ENCODE measurements at places on chromosomes 2 and 18.

DNA sequence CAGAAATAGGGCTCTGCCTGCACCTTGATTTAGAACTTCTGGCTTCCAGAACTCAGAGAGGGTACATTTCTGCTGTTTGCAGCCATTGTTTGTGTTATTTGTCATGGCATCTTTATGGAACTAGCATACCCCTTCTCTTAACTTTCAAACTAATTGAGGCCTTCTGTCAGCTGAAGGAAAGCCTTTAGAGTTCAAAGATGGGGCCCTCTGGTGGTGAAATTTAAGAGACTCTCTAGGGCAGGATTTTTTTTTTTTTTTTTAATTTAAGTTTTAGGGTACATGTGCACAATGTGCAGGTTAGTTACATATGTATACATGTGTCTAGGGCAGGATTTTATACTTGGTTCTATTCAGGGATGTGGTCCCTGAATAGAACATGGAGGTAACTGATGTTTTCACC, 260.6 kb upstream of the LINC00305 start:
- no peak for DNase-seq

DNA sequence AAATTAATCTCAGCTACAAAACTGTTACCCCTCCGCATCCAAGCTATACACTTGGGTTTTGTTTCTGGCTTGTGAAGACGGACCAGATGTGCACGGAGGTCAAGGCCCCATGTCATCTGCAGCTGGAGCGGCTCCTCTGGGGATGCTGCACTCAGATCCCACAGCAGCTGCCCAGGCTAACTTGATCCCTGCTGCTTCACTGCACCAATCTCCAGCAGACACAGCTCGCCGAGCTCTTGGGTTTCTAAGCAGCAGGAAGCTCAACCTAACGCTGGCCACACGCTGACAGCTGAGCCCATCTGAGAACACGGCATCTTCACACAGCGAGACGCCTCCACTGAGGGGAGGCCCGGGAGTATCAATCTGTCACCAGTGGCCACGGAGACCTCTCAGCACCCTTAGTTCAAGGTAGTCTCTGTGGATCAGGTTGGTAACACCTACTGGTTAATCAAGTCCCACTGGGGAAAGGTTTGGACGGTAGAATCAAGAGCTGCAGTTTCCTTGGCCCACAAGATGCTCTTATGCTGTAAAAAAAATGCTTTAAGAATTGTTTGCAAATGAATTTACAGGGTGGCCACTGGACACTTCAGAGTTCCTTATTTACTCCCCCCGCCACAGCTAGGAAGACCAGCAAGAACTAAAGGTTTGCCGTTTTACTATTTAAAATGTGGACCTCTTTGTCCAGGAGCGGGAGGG, 67.5 kb downstream of the EMILIN2 start:
- DNase-seq: no peak

GRCh38 chr18:28149810-28150420, 27.0 kb downstream of the CDH2 start:
- no peak for DNase-seq

DNA sequence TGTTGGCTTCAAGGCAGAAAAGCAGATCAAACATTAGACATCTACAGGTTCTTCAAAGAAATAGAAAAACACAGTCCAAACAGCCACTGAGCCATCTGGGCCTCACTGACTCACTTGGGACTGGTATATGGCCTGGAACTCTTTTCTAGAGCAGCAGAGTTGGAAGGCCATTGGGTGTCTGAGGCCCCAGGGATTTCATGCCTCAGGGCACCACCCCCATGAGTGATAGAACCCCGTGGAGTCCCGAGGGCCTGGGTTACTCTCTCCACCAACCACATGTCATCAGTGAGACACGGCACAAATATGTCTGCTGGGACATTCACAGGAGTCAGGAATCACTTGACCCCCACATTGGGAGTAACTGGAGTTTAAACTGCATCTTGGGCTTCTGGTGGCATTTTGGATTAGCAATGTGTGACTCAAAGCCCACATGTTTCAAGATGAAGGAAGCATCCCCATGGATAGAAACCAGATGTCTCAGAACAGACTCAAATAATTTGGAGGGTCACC, 44.0 kb downstream of the CAPN13 start:
- DNase-seq: no peak

DNA sequence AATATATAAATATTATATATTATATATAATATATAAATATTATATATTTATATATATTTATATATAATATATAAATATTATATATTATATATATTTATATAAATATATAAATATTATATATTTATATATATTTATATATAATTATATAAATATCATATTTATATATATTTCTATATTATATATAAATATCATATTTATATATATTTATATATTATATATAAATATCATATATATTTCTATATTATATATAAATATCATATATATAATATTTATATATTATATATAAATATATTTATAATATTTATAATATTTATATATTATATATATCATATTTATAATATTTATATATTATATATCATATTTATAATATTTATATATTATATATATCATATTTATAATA, 321.4 kb downstream of the CDH2 start:
- no peak for DNase-seq

DNA sequence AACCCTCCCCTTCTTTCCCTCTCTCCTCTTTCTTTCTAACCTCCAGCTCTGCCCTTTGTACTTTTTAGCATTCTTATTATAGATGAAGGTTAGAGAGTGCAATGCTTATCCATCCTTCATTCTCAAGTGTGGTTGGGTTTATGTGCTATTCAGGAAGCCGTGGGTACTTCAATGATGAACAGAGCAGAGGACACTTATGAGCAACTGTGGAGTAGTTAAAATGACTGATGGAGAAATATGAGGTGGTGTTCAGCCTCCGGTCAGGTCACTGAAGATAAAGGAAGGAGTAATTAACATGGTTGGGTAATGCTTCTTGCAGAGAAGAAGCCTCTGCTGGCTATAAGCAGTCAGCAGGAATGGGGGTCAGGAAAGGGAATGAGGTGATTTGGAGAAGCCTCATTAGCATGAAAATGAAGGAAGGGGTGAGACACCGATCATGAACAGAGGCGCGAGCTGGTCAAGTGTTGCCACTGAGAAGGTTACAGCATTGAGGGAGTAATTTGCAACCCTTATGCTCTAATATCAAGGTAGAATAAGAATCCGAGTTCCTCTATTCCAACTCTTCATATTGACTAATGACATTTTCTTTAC, 174.7 kb downstream of the LPIN1 start:
- no peak for DNase-seq

DNA sequence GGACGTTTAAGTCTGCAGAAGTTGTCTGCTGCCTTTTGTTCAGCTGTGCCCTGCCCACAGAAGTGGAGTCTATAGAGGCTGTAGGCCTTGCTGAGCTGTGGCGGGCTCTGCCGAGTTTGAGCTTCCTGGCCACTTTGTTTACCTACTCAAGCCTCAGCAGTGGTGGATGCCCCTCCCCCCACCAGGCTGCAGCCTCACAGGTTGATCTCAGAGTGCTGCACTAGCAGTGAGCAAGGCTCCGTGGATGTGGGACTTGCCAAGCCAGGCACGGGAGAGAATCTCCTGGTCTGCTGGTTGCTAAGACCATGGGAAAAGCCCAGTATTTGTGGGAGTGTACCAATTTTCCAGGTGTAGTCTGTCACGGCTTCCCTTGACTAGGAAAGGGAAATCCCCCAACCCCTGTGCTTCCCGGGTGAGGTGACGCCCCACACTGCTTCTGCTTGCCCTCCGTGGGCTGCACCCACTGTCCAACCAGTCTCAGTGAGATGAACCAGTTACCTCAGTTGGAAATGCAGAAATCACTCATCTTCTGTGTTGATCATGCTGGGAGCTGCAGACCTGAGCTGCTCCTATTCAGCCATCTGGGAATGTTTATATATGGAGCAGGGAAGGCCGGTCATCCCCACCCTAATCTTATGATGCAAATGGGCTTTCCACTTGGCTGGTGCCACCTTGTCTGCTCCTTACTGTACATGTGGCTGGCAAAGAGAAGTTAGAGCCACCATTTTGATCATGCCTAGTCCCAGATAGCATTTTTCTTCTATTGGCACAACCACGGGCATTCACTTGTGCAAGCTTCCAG, 156.9 kb upstream of the ITGA6 start:
- DNase-seq: no peak

DNA sequence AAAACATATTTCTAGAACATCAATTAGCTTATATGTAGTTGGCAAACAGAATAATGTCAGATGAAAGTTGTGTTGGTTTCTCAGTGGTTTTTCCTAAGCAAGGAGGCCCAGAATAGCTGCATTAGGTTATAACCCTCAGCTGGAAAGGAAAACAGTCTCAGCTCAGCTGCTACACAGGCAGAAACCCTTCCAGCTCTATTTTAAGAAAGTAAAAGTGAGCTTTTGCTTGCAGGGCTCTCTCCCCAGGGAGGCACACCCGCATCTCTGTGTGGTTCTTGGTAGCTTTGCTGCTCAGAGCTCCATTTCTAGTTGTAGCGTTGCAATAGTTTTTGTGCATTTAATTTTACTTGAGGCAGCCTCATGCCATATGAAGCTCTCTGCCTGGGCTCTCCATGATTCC, 54.6 kb downstream of the PIKFYVE start:
- peak; percentile 30 for DNase-seq

DNA sequence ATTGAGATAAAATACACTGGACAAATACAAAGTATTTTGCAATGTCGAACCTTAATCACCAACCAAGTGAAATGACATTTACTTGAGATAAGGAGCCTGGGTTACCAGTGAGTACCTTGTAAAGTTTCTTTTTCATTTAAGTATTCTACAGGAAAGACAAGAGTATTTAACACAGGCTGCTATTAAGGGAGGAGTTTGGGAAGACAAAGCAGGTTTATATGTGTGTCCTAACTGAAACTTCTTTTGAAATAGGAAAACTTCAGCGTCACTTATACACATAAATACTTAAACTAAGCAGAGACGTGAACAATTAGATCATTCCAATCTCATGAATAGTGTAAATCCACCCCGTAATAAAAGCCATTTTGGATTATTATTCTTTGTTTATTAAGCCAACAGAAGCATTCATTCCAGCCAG, 126.7 kb upstream of the CYP26B1 start:
- no peak for DNase-seq

- DNase-seq: no peak
Observed at GRCh38 chr18:58789876-58790240, 74.8 kb upstream of the ZNF532 start.

DNA sequence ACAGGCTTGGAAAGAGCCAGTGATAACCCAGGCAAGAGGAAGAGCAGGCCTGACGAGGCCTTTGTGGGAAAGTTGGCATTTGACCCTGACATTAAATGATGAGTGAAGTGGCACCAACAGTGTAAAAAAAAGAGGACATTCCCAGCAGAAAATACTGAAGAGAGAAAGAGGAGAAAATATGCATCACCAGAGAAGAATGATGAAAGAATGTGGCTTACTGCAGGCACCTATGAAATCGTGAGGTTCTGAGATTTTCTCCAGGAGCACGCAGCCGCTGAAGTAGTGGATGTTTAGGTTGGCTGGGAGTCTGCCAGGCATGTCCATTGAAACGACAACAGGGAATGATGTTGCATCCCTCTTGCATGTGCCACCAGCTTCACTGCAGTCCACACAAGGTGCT, 13.8 kb downstream of the EHD3 start:
- no peak for DNase-seq

DNA sequence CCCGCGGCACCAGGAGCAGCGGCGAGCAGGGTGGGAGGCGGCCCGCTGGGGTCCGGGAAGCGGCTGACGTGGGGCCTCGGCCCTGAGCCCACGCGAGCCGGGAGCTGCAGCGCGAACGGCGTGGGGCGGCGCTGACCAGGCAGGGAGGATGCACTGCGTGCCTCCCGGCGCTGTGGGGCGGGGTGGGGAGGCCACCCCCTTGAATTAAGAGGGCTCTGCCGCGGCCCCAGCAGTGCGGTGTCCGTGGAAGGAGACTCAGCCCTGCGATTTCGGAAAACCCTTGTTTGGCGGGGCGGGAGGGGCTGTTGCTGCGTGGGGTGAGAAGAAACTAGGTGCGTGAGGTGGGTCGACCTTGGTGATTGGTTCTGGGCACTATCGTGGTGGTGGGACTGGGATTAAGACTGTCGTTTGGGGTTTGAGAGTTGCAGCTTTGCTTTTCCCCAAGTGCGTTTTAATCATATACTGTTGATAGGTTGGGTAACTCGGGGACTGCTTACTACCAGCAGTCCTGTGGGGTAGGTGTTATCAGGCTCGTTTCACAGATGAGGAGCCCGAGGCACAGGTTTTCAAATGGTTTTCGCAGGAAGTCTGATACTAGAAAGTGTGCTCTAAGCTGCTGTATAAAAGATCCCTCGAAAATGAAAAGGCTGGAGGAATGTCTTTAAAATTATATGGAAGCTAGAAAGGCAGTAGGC, 722 bp downstream of the ACSL3 start:
- DNase-seq: peak; percentile 46

- DNase-seq: peak; percentile 53
Observed at GRCh38 chr2:157497638-157498314, 53.9 kb upstream of the CYTIP start.

DNA sequence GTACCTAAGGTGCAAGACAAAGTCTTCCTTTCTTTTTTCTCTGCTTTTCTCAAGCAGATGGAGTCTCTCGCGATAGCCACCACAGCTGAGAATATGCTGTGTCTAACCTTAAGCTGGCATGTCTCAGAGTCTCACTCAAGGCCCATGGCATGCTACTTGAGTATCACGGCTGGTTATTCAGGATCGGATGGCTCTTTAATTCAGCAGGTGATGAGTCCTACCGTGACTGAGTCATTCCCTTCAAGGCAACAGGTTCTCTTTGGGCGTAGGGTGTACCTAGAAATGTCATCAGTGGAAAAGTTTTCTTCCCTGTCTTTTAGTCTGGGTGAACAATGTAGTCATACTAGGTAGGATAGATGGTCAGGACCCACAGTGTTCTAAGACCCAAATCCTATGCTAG, 136.2 kb downstream of the DIS3L2 start:
- DNase-seq: no peak

DNA sequence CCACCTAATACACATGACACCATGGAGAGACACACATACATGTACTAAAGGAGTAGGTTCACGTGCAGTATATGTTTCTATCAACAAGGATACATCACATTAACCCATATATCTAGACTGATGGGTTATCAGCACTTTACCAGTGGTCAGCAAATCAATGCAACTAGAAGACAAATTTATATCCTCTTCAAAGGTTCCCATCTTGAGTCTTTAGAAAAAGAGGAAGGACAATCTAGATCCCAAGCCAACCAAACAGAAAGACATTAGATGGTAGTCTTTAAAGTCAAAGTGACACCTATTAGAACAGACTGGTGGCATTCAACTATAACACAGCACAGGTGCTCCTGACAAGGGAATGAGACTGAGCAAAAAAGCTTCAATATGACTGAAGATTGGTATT, 13.8 kb upstream of the SERTAD2 start:
- DNase-seq: no peak

- no peak for DNase-seq
Observed at GRCh38 chr2:215535125-215535668, 99.3 kb upstream of the FN1 start.

- DNase-seq: no peak
Observed at GRCh38 chr18:79694895-79695213, 15.3 kb downstream of the CTDP1 start.

DNA sequence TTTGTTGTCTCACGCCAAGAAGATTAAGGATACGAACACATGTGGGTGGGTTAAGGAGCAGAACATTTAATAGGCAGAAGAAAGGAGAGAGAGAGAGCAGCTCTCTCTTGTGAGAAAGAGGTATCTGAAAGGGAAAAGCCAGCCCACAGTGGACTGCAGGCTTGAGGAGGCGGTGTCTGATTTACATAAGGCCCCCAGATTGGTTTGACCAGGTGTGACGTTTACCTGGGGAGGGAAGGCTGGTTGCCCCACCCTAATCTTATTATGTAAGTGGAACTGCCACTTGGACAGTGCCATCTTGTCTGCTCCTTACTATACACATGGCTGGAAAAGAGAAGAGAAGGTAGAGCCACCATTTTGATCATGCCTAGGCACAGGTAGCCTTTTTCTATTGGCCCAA, 189.2 kb downstream of the NCK2 start:
- no peak for DNase-seq
